NCI-H2029 treated with DMSO at 0.1 percent for 48 hours (cell line): ENCODE measurements at places on chromosomes 5 and 9.
A peak's percentile ranks its signal among the peaks of the same experiment; 100 is the strongest.

DNA sequence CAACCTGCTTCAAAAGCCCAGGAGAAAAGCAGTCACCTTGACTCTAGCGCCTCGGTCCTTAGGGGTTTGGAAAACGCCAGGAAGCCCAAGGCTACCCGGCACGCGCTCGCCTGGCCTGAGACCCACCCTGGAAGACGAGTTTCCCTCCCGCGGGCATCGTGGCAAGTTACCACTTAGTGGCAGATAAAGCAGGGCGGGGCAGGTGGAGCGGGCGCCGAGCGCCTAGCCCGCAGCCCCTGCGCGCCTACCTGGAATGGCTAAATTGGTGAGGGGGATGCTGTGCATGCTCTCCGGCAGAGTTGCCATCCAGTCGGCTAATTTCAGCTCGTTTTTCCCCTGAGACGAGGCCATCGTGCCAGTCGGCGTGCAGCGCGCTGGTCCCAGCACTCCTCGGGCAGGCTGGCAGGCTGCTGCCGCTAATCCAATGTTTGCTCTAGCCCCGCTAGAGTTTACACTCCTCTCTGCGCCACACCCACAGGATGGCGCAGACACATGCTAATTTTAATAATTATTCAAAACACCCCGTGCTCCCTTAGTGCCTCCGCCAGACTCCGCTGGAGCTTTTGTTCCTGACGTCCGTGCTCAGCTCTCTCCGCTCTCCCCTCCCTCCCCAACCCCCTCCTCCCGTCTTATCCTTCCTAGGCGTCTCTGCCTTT is at the start of gene PLCXD3:
Gene PLCXD3, minus strand, starts transcription at position 426 of the 656 bp plus-strand sequence. Its CDS starts 75 bp downstream, at position 351.
- no peak for DNase-seq

GRCh38 chr9:16025627-16026026 is 472.8 kb downstream of the CCDC171 start:
- no peak for DNase-seq

- DNase-seq = no peak
Observed at GRCh38 chr5:42839196-42839595, 27.5 kb upstream of the SELENOP start.

- no peak for DNase-seq
Observed at GRCh38 chr9:4862506-4863250, 69.9 kb downstream of the RCL1 start.

DNA sequence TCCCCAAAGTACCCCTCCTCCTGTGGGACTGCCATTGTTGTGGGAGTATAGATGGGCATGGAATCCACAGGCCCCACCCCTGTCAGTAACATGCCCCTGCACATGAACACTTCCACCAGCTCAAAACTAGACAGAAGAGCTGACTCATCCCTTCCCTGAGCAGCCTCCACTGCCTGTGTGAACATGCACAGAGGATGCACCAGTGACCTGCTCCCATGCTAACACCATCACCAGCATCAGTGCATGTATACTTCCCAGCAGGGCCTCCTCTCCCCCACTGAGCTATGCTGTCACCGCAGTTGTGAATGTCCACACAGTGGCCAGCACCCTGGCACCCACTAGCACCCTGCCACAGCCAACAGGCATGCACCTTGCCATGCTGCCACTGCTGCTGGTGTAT is 939.8 kb downstream of the EFNA5 start:
- DNase-seq = no peak

DNA sequence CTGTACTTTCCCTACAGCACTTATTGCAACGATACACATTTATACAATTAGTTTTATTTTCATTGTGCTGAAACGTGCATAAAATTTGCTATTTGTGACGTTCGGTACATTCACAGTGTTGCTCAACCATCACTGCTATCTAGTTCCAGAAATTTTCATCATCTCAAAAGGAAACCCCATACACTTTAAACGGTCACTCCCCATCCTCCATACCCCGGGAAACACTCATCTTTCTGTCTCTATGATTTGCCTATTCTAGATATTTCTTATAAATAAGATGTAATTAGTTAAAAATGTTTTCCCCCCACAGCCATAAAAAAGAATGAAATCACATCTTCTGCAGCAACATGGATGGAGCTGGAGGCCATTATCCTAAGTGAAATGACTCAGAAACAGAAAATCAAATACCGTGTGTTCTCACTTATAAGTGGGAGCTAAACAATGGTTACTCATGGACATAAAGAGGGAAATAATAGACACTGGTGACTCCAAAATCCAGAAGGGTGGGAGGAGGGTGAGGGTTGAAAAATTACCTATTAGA is 40.2 kb upstream of the TEX48 start:
- DNase-seq = no peak

- DNase-seq = no peak
Observed at GRCh38 chr5:173468821-173469251, 140.6 kb upstream of the STC2 start.

DNA sequence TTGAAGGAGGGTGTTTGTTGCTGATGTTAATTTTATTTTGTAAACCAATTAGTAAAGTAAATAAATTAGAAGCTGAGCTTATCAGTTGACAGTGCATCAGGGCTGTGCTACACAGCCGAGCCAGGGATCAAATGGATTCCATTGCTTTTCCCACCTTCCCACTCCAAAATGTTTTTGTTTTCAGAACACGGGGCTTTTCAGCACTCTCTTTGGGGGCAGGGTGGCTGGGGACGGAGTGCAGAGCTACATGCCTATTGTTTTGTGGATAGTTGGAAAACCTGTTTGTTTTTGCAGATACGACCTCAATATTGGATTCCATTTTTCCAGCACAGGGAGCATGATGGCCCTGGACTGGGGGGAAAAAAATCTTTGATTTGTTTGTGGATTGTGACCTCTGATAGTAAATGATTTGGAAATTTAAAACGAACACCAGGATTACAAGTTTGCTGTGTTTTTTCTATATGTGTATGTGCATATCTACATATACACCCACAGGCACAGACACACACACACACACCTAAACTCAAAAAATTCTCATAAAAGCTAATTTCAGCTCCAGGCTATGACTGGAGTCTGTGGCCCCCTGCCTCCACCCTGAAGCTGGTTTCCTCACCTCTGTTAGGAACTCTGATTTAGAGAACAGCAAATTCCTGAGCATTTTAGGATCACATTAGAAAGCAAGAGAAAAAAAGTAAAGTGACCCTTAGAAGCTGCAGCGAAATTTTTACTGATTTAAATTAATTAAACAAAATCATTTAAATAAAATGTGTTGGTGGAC is 371.7 kb upstream of the IRX2 start:
- no peak for DNase-seq

DNA sequence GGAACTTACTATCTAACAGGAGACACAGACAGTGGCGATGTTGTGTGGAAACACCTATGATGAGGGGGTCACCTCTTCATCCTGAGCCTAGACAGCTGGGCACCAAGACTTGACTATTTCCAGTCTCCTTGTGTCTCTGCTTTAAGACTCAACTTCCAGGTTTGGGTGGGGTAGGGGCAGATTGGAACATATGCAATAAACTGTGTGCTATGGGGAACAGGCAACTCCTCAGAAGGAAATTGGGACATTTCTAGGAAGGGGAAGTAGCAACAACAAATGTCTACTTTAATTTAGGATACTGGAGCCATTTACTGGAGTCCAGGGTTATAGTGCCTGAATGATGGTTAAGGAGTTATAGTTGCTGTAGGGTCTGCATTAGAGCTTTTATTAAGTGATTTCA is 57.3 kb downstream of the FGF18 start:
- no peak for DNase-seq

GRCh38 chr5:112649882-112650281 is 87.8 kb upstream of the APC start:
- DNase-seq = no peak

- no peak for DNase-seq
Observed at GRCh38 chr5:88671505-88672499, 211.2 kb downstream of the MEF2C start.

GRCh38 chr5:177980743-177981151 is 15.3 kb downstream of the PROP1 start:
- no peak for DNase-seq

GRCh38 chr5:128905568-128906110 is 59.6 kb upstream of the SLC27A6 start:
- DNase-seq = peak; percentile 21

DNA sequence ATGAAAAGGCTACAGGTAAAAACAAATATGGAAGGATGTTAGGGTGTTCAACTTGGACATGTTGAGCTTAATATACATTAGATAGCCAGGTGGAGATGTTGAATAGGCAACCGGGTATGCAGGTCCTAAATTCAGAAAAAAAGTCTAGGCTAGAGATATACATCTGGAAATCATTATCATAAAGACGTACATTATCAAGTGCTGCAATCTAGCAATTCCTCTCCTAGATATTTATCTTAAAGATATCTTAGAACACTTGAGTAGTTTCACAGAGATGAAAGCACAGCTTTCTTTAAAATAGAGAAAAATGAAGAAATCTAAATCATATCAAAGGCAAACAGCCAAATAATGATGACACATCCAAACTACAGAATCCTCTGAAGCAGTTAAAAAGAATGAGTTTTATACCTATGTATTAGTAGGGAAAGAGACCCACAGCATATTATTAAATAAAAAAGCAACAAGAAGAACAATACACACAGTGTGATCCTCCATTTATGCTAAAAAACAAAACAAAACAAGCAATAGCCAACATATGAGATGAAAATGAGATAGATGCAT is 3.8 kb downstream of the NUDCD2 start:
- DNase-seq = no peak

DNA sequence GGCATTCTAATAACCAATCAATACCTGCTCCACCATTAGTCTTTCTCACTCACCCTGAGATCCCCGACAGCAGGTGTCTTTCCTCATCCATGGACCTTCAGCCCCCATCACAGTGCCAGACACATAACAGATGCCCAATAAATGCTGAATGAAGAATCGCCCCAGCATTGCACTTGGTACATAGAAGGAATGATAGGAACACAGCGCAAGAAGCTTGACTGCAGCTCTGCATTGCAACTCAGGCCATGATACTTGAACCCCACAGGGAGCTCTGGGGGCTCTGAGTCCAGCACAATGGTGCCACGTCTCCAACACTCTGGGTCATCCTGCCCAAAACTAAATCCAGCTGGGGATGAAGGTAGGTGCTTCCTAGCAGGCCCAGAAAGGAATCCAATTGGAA is 355.0 kb upstream of the SLC30A5 start:
- DNase-seq = no peak

- DNase-seq = no peak
Observed at GRCh38 chr5:151223447-151224264, at the start of gene CCDC69. TSS of gene CCDC69 (minus strand) at chr5:151224092. CDS start at chr5:151223970, 122 bp downstream.

- DNase-seq = no peak
Observed at GRCh38 chr5:13403351-13403750, 541.1 kb downstream of the DNAH5 start.

GRCh38 chr5:108687595-108688200 is 60.0 kb upstream of the FER start:
- DNase-seq = no peak
